Stimulated activated CD4-positive, alpha-beta T cell treated with anti-CD3 and anti-CD28 coated beads, TNF-alpha, amount 100 ng/mL, for 4 hours (primary cell): ENCODE measurements at places on chromosomes 4 and X.

DNA sequence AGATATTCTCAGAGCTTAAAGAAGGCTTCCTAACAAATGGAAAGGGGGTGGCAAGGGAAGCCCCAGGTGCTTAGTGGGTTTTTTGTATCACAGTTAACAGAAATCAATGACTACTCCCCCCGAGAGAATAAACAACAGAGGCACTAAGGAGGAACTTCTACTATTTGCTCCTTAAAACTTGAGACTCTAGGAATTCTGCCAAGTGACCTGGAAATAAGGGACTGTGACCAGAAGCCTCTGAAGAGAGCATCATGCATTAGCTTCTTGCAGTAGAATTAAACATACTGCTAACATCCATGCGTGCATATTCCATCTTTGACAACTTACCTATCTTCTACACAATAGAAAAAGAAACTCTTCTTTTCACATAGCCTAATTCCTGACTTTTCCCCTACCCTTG is 86.8 kb downstream of the CAMK2D start:
- DNase-seq, result no peak

DNA sequence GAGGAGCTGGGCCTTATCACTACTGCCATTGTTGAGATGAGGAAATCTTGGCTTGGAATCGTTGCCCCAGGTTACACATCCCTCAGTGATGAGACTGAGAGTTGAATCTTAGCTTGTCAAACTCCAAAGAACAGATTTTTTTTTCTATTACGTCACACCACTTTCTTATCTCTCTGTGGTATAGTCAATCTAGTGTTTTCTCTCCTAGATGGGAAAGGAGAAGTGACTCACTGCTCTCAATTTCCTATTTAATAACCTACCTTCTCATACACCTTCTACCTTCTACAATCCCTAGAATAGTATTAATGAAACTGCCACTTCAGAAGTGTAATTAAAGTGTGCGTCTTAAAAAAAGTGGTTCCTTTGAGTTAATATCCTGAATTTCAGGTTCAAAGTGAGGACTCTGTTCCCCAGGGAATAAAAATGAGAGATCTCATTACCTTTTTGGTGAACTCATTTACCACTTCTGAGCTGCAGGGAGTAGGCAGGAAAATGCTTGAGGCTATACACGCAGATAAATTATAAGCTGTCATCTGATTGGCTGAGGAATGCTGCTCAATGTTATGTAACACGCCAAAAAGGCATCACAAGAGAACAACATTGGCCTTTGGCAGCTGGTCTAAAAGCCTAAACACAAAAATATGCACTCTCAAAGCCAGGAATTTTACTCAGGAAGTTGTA is 59.3 kb downstream of the MAD2L1 start:
- DNase-seq, result no peak

- DNase-seq, result no peak
These were observed 211.5 kb upstream of the MID1 start for GRCh38 chrX:10831716-10832502.

- no peak for DNase-seq
These were observed 514.3 kb downstream of the PCDH7 start for GRCh38 chr4:31234494-31234893.

GRCh38 chr4:155703486-155704247 is 37.0 kb downstream of the GUCY1A1 start:
- DNase-seq, result no peak

DNA sequence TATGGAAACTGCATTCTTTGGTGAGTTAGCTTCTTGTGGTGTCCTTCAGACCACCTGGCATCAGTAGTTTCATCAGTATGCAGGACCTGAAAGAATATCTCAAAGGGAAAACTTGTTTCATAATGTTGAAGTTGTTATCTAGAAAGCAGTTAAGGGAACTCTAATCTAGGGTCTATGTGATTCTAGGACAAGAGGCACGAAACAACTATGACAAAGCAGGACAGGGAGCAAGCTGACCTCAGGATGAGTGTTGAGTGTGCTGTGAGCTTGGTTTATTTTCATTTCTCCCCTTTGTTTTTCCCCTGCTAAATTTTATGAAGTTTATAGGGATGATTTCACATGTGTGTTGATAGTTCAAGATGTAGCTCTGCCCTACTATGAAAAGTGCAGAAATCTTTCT is 65.7 kb downstream of the MXRA5 start:
- no peak for DNase-seq
